ENCODE measurements at places on chromosomes 2 and 18.

DNA sequence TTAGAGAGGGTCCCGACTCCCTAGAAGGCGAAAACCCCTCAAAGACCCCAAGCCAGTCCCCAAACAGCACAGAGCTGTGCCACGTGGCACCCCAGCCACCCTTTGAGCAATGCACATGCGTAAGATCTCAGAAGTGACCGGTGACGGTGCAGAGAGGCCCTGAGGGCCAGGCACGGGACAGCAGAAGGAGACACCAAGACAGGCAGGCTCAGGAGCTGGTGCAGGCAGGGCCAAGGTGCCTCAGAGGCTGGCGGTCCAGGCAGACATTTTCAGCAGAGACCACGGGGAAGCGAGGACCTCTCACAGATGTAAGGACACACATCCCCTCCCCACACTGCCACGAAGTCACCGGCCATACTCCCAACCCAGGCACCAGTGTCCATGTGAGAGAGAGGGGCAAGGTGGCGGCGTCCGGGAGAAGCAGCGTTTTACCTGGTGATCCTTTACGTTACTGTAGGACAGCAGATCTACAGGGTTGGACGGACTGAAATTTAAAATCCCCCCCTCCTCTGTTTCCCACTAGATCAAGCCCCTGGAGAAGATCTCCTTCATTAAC lies 2.0 kb upstream of the RAB17 start:
- DNase-seq, result no peak

DNA sequence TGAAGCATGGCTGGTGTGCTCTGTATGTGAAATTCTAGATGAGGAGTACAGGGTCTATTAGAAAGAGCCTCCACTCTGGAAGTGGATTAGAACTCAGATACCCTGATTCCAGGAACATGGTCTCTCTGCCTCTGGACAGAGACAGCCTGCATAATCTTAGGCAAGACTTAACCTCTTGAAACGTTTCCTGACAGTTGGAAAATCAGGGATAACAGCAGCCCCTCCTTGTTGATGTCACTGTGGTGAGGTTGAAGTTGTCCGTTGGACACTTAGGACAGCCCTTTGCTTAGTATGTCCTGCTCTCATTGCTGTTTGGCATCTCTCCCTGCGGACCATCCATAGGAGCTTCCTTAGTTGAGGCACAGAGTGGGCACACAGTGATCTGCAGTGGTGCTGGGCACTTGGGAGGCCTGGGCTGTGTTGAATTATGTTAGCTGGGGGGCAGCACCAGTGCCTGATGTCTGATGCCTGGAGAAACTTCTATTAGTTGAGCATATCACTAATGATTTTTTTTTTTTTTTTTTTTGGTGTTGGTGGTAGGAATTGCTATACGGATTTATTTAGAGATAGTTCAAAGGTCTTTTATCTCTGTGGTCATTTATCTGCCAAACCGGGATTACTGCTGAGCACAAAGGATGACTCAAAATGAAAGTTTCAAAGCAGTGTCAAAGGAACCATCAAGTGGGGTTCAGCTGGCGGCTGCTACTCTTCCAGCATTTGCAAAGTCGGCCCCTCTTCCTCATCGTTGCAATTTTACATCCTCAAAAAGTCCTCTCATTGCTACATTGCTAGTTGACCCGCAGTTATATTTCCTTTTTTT lies 28.8 kb downstream of the SETBP1 start:
- DNase-seq, result no peak

DNA sequence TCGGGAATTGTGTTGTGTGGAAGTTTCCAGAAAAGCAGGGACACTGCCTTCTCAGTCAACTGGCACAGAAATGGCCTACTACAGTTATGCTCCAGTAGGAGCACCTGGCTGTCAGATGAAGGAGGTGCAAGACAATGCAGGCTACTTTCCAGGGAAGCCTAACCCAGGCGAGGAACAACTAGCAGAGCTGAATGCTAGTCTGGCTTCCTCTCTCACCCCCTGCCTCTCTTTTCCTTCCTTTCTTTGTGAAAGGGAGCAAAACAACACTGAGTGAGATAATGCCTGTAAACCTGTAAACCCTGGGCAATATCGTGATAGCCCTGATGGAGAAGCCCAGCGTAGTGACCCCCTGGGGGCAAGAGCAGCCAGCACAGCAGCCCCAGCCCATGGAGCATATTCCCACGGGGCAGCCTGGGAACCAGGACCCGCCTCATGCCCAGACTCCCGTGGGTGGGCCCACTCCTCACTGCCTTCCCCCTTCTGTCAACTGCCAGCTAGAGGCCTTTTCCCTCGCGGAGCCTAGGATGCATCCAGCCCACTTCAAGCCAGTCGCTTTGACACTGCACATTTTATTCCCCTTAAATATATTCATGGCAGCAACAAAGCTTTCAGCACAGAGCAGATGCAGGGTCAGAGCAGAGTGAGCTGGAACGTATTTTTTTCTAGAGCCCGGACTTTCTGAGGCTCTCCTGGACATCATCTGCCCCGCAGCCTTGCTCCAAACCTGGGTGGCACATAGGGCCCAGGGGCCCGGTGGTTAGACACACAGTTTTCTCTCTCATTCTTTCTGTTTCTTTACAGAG lies 77.0 kb downstream of the PDCL3 start:
- DNase-seq, result no peak

DNA sequence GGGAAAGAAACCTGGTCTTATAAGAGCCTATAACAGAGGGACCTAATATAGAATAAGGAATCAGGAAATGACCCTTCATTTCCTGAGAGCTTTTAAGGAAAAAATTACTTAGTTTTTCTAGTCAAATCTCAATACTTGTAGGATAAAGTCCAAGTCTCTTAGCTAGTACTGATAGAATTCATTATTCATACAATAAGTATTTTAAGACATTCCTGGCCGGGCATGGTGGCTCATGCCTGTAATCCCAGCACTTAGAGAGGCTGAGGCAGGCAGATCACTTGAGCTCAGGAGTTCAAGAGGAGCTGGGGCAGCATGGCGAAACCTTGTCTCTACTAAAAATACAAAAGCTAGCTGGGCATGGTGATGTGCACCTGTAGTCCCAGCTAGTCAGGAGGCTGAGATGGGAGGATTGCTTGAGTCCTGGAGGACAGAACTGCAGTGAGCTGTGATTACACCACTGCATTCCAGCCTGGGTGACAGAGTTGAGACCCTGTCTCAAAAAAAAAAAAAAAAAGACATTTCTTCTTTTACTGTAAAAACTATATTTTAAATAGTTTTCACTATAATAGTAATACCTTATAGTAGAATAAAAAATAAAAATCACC lies 3.2 kb downstream of the RAB3GAP1 start:
- DNase-seq, result no peak

- no peak for DNase-seq
Observed at GRCh38 chr2:170255971-170256370, 78.0 kb downstream of the MYO3B start.

All from stimulated activated CD8-positive, alpha-beta memory T cell treated with anti-CD3 and anti-CD28 coated beads, Interleukin-15, amount 100 ng/mL, for 24 hours (primary cell).